ENCODE measurements at places on chromosomes 16 and 17.

DNA sequence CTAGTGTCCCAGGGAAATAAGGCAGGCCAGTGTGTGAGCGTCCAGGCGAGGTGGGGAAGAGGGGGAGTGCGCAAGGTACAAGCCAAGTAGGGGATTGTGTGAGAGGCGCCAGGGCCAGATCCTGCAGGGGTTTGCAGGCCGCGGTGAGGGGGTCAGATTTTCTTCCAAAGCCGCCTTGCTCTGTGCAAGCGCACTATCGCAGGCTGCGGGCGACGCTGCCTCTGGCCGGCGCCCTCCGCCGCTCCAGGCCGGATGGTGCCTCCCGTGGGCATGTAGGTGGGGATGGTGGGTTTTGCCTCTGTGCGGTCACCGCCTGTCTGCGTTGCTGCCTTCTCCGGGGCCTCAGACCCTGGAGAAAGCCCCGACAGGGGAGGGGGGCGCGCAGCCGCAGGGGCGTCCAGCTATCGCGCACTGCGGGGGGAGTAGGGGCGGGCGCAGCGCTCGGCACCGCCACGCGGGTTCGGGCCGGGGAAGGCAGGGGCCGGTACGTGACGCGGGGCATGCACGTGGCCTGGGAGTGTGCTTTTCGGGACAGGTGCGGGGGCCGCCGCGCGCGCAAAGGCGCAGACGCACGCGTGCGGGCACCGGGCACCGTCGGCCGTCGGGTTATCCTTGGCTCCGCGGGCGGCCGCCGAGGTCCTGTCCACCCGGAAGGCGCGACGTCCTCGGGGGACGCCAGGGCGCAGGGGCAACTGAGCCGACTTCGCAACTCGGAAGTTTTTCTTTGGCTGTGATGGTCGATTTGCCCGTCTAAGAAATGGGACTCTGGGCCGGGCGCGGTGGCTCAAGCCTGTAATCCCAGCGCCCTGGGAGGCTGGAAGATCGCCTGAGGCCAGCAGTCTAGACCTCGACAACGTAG is 1.1 kb upstream of the HAPSTR1 start:
- peaks cover 1% of the 10 kb centered on the region for H3K27me3 ChIP-seq
- H3K4me1 ChIP-seq: peaks cover 29% of the 10 kb centered on the region
- peak overlapping the region; percentile 96 for H3K27ac ChIP-seq
- peaks cover 22% of the 10 kb centered on the region for H3K36me3 ChIP-seq
- peak; percentile 36 for DNase-seq
- H3K4me3 ChIP-seq: peak overlapping the region; percentile 88

- H3K27ac ChIP-seq: no peak overlapping the region
- H3K36me3 ChIP-seq: no peaks in the 10 kb centered on the region
- peaks cover 12% of the 10 kb centered on the region for H3K27me3 ChIP-seq
Measured at GRCh38 chr17:7146115-7146514, 31.5 kb upstream of the ASGR2 start.

DNA sequence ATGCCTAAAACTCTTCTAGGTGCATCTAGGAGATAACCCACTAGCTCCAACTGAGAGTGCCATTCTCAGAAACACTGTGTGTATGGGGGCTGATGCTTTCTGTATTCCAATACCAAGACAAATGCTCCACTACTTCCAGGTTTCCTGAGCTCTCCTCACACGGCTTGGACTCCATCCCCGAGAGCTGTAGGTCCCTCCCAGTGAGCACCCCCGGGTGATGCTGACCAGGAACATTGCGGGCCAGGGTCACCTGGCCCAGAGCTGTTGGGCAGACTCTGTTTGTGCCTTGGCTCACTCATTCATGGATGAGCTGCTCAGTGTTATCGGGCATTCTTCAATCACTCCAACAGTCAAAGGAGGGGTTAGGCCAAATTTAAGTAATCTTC is 7.0 kb downstream of the CUEDC1 start:
- no peak overlapping the region for H3K27ac ChIP-seq
- H3K36me3 ChIP-seq: no peaks in the 10 kb centered on the region
- no peak overlapping the region for H3K4me3 ChIP-seq
- peaks cover 54% of the 10 kb centered on the region for H3K27me3 ChIP-seq

DNA sequence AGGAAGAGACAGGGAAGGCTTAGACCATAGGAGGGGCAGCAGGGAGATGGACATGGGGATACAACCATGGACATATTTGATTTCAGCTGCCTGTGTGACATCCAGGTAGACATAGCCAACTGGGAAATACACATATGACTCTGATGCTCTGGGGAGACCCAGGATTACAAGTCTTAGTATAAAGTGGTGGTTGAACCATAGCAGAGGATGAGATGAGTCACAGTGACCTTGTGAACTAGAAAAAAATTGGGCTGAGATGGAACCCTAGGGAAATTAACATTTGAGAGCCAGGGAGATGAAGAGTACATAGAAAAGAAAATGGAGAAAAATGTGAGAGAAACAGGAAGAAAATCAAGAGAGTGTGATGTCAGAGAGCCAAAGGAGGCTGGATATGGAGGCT is 10.2 kb downstream of the MARCHF10 start:
- no peak overlapping the region for H3K4me3 ChIP-seq
- no peak for DNase-seq
- H3K27ac ChIP-seq: no peak overlapping the region
- peaks cover 10% of the 10 kb centered on the region for H3K27me3 ChIP-seq
- H3K4me1 ChIP-seq: peaks cover 9% of the 10 kb centered on the region

- H3K4me1 ChIP-seq: peaks cover 19% of the 10 kb centered on the region
- H3K27me3 ChIP-seq: no peaks in the 10 kb centered on the region
- no peak for DNase-seq
- no peak overlapping the region for H3K27ac ChIP-seq
Measured at GRCh38 chr17:14214271-14214670, 22.4 kb downstream of the CDRT15 start.

GRCh38 chr16:79468631-79469030 is 131.9 kb downstream of the MAF start:
- no peak for DNase-seq
- no peaks in the 10 kb centered on the region for H3K36me3 ChIP-seq
- no peak overlapping the region for H3K4me3 ChIP-seq
- peaks cover 9% of the 10 kb centered on the region for H3K27me3 ChIP-seq
- H3K4me1 ChIP-seq: no peaks in the 10 kb centered on the region
- H3K27ac ChIP-seq: no peak overlapping the region

DNA sequence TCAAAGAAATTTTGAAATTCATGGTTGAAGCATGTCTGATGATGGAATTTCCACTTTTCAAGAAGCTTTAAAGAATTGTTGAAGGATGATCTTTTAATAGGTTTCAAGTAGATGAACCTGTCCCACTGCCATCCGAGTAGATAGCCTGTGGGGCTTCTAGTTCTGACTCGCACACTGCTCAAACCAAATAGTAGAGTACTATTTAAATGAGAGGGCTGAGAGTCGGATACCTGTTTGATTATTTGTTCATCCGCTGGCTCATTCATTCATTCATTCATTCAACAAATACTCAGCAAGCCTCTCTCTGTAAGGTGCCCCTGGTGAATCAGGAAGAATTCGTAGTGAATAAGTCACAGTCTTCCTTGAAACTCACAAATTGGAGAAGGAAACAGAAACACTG is 108.2 kb upstream of the IRX5 start:
- no peaks in the 10 kb centered on the region for H3K4me1 ChIP-seq
- H3K27ac ChIP-seq: no peak overlapping the region
- no peaks in the 10 kb centered on the region for H3K36me3 ChIP-seq
- DNase-seq: no peak

DNA sequence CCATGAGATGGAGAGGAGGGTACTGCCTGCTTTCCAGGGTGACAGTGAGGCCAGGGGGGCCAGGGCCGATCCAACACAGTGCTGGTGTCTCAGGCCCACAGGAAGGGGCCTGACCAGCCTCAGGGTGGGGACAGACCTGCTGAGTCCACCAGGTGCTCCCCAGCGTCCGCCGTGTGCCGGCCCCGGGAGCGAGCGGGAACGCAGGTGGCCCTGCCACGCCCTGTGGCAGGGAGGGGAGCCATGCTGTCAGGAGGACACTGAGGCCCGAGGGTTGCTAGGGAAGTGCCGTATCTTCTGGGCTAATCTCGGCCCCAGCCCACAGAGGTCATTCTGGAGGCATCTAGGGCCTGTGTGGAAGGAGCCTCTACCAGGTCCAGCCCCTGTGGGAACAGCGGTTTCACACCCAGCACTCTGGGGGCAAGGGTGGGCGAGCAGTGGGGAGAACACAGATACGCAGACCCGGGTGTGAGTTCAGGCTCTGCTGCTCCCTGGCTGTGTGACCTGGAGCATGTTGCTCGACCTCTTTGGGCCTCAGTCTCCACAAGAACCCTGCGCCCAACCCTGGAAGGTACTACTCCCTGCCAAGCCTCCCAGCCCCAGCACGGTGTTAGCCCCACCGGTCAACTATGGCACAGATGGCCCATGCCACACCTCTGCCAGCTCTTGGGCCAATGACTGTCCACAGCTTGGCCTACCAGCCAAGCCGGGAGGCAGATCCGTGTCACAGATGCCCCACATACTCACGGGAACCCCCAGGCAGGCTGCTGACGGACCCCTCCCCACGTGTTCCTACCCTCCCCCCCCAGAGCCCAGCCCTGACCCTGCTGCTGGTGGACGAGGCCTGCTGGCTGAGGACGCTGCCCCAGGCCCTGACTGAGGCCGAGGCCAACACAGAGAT is 43.9 kb upstream of the ZC3H18 start:
- H3K4me1 ChIP-seq: no peaks in the 10 kb centered on the region
- H3K36me3 ChIP-seq: no peaks in the 10 kb centered on the region
- no peaks in the 10 kb centered on the region for H3K27me3 ChIP-seq
- H3K4me3 ChIP-seq: no peak overlapping the region
- no peak for DNase-seq
- H3K27ac ChIP-seq: no peak overlapping the region

DNA sequence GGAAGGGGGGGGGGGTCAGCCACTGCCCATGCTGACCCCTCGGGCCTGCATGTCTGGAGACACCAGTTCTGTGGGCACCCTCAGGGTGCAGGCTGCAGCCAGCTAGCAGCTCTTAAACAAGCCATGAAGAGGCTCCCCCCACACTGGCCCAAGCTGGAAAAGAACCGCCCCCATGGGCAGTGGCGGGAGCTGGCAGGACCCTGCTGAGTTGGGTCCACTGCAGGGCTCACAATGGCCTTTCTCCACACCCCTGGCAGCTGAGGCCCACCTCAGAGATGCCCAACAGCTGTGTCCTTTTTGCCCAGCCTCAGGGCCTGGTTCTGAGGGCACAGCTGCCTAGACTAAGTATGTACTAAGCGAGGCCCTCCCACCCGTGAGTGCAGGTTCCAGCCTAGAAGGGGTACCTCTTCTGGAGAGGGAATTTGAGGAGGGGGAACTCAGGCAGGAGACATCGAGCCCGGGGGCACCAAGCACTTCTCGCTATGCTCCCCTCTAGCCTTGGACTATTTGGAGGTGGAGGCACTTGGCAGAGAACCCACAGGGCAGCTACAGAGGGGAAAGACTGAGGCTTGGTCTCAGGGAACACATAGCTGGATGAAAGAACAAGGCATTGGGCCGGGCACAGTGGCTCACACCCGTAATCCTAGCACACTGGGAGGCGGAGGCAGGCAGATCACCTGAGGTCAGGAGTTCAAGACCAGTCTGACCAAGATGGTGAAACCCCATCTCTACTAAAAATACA is 3.2 kb downstream of the THRA start:
- no peaks in the 10 kb centered on the region for H3K36me3 ChIP-seq
- H3K4me1 ChIP-seq: peaks cover 60% of the 10 kb centered on the region
- no peak for DNase-seq
- H3K27ac ChIP-seq: no peak overlapping the region
- H3K27me3 ChIP-seq: peaks cover 35% of the 10 kb centered on the region

- peaks cover 17% of the 10 kb centered on the region for H3K36me3 ChIP-seq
- H3K4me1 ChIP-seq: peaks cover 26% of the 10 kb centered on the region
- H3K27me3 ChIP-seq: no peaks in the 10 kb centered on the region
Measured at GRCh38 chr17:45149037-45149668, 878 bp downstream of the HEXIM1 start.

DNA sequence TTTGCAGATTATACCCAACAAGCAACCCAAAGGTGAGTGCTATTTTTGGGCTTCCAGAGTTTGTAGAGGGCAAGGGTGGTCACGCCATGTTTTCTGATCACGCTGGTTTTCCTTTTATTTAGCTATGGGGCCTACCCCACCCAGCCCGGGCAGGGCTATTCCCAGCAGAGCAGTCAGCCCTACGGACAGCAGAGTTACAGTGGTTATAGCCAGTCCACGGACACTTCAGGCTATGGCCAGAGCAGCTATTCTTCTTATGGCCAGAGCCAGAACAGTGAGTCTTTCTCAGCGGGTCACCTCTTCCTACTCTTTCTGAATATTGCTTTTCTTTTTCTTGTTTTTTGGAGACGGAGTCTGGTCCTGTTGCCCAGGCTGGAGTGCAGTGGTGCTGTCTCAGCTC is 2.5 kb downstream of the FUS start:
- peak overlapping the region; percentile 72 for H3K27ac ChIP-seq
- H3K36me3 ChIP-seq: peaks cover 64% of the 10 kb centered on the region
- DNase-seq: no peak
- peaks cover 71% of the 10 kb centered on the region for H3K4me1 ChIP-seq

GRCh38 chr16:67528870-67529581 is 397 bp downstream of the RIPOR1 start:
- peak overlapping the region; percentile 80 for H3K4me3 ChIP-seq
- peaks cover 3% of the 10 kb centered on the region for H3K36me3 ChIP-seq
- no peak overlapping the region for H3K27ac ChIP-seq
- H3K4me1 ChIP-seq: peaks cover 12% of the 10 kb centered on the region
- peaks cover 43% of the 10 kb centered on the region for H3K27me3 ChIP-seq

GRCh38 chr16:80923356-80923755 is 83.3 kb downstream of the CMC2 start:
- H3K4me1 ChIP-seq: no peaks in the 10 kb centered on the region
- H3K27me3 ChIP-seq: peaks cover 5% of the 10 kb centered on the region
- DNase-seq: no peak
- H3K4me3 ChIP-seq: no peak overlapping the region
- H3K36me3 ChIP-seq: no peaks in the 10 kb centered on the region

DNA sequence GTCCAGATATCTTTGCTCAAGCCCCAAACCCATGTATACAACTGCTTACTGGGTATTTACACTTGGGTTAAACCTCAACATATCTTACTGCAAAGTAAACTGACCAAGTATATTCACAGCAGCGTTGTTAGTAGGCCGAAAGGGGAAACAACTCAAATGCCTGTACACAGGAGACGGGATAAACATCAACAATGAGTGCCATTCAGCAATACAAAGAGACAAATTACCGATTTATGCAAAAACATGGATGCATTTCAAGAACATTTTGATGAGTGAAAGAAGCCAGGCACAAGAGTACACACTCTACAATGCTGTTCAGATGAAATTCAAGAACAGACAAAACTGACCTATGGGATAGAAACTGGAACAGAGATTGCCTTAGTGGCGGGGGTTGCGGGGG is 136.3 kb upstream of the CACNG3 start:
- no peaks in the 10 kb centered on the region for H3K27me3 ChIP-seq
- H3K4me1 ChIP-seq: no peaks in the 10 kb centered on the region
- no peak for DNase-seq
- H3K4me3 ChIP-seq: no peak overlapping the region
- H3K27ac ChIP-seq: no peak overlapping the region

GRCh38 chr17:60388742-60389141 is 3.2 kb downstream of the USP32 start:
- no peak overlapping the region for H3K27ac ChIP-seq
- H3K4me3 ChIP-seq: no peak overlapping the region
- H3K4me1 ChIP-seq: peaks cover 57% of the 10 kb centered on the region
- H3K36me3 ChIP-seq: peaks cover 3% of the 10 kb centered on the region
- no peak for DNase-seq

GRCh38 chr17:39240631-39241030 is 14.9 kb upstream of the STAC2 start:
- DNase-seq: no peak
- peaks cover 8% of the 10 kb centered on the region for H3K27me3 ChIP-seq
- H3K4me3 ChIP-seq: no peak overlapping the region

All from activated T-helper 1 cell treated with anti-CD3 and anti-CD28 coated beads, Interleukin-12 subunit alpha, Interleukin-12 subunit beta, Interleukin-2, Interleukin-4 antibody, amounts not matched to agents 30 ng/mL and 10 ng/mL and 1 ng/mL, durations not matched to agents 14 hours and 24 hours and 36 hours (primary cell).